ENCODE measurements at places on chromosomes 1 and 21. TPM values are rescaled to one million over a fixed set of nuclear protein-coding genes. Genes with fewer than 3 reads are reported as not detected.

DNA sequence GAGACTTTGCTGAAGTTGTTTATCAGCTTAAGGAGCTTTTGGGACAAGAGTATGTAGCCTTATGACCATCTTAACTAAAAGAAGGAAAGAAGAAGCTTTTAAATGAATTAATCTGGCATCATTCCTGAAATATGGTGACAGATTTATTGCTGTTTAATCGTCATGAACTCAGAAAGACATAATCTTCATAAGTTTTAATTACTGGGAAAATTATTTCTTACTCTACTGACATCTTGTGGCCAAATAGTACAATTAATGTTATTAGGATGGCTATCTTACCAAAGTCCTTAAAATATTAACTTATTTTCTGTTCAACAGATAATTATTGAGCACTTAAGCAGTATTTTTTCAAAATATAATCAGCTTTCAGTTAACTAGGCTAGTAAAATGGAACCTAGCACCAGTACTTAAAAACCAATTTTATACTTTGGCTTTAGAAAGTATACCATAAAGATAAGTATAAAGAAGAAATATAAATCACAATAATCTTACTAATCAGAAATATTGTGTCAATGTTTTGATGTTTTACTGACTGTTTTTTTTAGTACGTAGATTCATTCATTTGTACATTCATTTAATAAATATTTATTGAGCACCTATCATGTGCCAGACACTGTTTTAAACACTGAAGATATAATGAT is 34.7 kb upstream of the GPR25 start:
- no peak for ATAC-seq

- no peak for ATAC-seq
Observed at GRCh38 chr21:45060089-45060488, 14.3 kb upstream of the ADARB1 start.

DNA sequence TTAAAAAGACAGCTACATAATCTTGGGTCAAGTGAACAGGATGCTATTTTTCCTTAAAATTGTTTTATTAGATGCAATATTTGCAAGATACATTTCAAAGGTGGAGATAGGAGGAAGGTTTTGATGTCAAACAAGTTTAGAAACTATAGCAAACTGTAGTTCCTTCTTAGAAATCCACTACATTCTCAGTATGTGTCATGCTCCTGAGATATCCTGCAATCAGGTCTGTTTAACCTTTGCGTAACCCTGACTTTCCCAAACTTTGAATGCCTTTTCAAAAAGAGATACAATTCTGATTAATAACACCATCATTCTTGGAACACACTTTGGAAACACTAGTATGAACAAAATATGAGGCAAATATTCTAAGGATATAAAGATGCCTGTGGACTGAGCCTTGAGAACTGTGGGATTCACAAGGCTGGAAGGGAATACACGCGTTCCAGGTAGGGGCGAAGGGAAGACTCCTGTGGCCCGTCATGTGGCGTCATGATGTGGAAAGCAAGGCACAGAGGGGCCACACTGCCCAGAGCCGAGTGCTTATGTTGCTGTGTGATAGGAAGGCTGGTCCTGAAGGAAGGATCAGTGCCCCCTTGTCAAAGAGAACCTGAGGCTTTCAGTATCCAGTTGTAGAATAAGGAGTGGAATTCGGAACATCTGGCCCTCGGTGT is 19.6 kb upstream of the TARBP1 start:
- ATAC-seq = peak; percentile 23

GRCh38 chr1:183470147-183470960 is 1.9 kb upstream of the SMG7 start:
- peak; percentile 40 for ATAC-seq

DNA sequence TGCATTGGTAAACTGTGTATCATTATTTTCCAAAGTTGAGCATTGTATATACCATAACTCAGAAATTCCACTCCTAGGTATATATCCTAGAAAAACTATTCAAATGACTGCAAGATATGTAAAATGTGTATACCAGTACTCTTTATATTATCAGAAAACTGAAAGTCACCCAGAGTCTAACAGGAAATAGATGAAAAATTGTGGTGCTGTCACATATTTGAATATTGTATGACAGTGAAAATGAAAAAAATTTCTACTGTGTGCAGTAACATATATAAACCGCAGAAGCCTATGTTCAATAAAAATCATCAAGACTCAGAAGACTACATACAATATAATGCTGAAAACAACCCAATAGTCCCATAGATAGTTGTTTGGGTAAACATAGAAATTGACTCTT is 74.4 kb upstream of the LYPLAL1 start:
- ATAC-seq = no peak

- ATAC-seq = no peak
Observed at GRCh38 chr1:228653748-228654147, 81.5 kb upstream of the RHOU start.

DNA sequence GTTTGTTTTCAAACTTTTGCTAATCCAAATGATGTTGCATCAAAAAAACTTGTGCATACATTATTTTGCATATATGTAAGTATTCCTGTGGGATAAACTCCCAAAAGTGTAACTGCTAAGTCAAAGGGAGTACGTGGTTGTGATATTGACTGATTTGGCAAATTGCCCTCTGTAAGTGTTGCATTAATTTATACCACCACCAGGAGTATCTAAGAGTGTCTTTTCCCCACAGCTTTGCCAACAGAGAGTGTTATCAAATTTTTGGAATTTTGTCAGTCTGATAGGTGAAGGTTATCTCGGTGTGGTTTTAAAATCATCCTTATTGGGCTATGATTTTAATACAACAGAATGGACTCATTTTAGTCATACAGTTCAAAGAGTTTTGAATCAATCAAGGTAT is 30.1 kb upstream of the PARP1 start:
- ATAC-seq = no peak

Gene LAX1
- 0.66 TPM for total RNA-seq

DNA sequence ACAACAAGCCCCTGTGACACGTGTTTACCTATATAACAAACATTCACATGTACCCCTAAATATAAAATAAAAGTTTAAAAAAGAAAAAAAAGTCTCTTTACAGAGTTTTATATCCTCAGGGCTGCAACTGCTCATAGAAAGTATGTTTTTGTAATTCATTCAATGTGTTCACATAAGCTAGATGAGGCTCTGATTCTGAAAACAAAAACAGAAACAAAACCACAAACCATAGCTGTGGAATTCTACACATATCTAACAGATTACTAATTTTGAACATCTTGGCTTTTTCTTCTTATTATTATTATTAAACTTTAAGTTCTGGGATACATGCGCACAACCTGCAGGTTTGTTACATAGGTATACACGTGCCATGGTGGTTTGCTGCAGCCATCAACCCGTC is 579.6 kb upstream of the ZRANB2 start:
- no peak for ATAC-seq

DNA sequence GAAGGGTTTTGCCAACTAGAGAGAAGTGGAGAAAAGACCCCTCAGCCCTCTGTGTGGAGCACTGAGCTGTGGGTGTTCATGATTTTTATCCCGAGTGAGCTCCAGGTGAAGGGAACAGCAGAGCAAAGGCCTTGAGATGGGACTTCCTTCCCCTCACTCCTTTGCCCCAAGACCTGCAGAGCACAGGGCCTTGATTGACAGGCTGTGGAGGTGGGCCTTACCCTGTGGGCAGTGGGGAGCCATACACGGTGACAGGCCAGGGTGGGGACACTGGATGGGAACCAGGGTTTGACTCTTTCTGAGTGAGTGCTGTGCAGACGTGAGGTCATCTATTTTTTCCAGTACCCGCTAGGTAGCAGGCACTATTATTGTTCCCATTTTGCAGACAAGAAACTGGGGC is 10.5 kb downstream of the KCNQ4 start:
- no peak for ATAC-seq

DNA sequence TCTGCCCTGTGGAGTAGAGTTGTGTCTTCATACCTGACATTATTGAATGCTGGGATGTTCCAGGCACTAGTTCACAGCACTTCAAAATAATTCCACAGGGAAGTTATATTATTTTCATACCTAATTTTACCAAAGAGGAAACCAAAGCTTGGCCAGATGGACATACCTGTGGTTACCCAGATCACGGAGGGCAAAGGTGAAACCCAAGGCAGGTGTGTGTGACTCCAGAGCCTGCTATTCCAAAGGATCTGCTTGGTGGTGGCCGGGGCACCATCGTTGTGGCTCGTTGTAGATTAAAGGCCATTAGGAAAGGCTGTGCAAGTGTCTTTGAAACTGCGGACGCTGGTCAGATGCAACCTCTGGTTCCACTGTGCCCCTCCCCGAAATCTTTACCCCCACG is 108.6 kb downstream of the ZBTB18 start:
- ATAC-seq = no peak

Data from gastroesophageal sphincter (tissue), 4 donors.